ENCODE measurements at places on chromosomes 12 and 14.

DNA sequence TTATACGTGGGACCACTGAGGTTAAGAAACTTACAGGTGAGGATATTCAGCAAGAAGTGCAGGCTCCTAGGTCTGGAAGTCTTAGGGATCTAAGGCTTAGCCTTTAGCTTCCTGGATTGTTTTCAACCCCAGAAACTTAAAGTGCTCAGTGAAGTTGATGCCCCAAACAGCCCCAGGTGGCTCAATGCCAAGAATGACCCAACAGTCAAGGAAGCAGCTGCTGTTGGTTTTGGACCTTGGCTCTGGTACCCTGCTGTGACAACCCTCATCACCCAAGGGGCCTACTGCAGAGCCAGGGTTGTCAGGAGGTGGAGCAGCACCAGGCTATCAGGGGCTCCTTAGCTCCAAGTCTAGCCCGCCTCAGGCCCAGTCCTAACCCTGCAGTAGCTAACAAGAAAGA, 36.8 kb downstream of the VDR start:
- DNase-seq: no peak

DNA sequence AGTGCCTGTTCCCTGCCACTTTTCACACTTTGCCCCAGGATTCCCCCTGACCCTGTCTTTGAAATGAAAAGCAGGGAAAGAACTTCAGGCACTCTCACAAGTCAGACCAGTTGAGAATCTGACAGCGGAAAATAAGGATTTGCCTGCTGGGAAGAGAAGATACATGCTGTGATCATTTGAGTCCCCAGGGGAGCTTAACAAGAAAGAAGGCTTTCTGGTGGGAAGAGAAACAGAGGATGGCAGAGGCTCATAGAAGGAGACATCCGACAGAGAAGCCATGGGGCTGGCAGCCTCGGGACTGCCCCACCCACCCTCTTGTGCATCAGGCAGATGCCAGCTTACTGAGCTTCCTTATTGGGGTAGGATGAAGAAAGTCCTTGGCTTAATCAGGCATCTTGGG, 11.9 kb downstream of the TTC9 start:
- DNase-seq: no peak

DNA sequence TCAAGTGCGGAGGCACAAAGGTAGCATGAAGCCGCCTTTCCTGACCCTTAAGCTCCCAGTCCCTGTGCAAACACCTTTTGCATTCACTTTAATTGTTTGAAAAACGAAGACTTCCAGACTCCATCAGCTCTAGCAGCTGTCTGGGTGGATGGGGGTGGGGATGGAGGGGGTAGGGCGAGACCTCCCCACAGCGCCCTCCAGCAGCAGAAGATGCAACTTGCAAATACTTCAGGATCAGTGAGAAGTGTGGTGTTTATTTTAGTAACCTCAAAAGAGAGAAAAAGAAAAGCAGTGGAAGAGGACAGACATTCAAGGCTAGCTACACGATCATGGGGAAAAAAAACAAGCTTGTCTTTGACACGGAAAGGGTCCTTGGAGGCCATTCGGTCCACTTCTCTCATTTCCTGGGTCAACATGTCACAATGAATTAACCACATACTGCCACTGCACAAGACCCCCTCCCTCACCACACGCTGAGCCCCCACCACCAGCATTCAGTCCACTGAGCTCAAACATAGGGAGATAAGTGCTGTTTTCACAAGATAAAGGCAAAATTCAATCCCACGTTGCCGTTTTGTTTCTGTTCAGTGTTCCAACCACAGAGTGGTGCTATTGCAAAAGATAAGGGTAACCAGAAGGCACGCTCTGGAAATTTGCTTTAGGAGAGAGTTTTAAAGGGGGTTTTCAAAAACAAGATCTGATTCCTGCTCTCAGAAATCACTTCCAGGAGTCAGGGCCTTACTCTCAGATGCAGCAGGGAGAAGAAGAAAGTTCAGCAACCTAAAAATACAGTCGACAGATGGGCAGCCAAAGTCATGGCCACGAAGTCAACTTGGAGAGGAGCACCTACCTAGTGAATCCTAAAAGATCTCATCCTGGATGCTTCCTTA, 3.3 kb upstream of the NTF3 start:
- DNase-seq: no peak

DNA sequence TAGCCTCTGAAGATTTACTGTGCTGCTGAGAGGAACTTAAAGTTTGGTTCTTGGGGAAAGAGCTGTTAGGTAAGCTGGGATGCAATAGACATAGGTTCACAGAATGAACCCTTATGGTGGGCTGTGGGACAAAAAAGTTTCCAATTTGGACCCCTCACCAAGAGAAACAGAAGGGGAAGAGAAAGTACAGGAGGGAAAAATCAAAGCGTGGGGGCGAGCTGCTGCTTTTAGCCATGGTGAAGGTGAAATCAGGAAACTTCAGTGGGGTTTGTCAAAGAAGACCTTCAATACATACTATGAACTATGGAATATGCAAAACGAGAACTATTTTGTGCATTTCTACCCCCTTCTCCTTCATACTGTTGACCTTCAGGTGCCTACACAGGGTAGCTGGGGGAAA, 10.6 kb upstream of the NINJ2 start:
- DNase-seq: no peak
